ENCODE measurements at places on chromosomes 13 and 19.

GRCh38 chr13:32278426-32278825, 36.7 kb downstream of the ZAR1L start:
- no peak for DNase-seq

- DNase-seq, result no peak
Measured at GRCh38 chr13:20998649-20999415, 62.6 kb downstream of the LATS2 start.

GRCh38 chr13:75390229-75390628, 91.7 kb downstream of the TBC1D4 start:
- no peak for DNase-seq

GRCh38 chr19:35462476-35462953, 14.5 kb downstream of the FFAR2 start:
- no peak for DNase-seq

DNA sequence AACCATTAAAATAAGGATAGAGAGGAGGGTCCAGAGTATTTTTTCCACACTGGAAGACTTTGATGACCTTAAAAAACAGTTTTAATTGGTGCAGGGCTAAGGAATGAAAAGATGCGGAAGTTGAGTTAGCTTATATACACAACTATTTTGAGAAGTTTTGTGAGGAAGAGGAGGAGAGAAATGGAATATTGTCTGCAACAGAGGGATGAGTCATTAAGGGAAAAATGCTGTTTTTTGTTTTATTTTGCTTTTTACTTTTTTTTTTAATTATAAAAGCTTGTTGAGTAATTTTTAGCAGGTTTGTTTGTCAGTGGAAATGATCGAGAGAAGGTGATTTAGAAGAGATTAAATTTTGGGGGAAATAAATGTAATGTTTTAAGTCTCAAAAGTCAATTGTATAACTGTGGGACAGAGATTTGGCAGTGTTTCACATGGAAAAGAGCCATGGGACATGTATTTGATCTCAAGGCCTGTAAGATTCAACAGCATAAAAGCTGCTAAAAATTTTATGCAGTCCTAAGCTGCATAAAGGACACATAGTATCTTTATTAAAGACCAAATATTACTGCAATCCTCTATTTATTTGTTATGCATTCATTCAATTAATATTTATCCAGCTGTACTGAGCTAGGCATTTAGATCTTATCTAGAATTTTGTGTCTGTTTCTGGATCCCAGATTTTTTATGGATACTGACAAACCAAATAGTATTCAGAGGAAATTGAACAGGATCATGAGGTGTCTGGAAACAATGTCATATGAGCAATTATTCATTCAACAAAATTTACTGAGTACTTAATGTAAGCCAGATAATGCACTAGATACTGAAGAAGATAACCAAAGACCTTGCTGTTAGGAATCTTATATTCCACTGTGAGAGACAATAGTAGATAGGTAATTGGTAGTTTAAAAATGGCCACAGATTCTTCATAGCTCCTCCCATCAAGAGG, 72.7 kb downstream of the DNAJC15 start:
- no peak for DNase-seq
